ENCODE measurements at places on chromosomes 7 and 10.
A peak's percentile ranks its signal among the peaks of the same experiment; 100 is the strongest.

DNA sequence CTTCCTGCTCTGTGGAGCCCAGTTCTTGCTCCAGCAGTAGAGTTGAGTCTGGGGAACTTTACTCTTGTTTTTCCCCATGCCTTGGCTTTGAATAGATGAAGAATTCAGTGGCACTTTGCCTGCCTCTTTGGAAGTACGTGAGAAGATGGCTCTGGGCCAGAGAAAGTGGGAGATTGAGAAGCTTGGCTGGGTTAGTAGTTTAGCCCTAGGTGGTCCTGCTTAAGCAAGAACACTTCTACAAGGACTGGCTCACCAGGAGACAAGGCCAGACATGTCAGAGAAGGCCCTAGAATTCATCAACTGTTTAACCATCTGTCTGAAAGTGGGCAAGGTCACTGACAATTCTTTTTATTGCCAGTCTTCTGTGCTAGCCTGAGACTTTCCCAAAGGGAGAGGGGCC lies 410.3 kb downstream of the TYW1 start:
- DNase-seq, result no peak

- DNase-seq, result no peak
Observed at GRCh38 chr10:110666673-110667072, 22.5 kb downstream of the RBM20 start.

- no peak for DNase-seq
Observed at GRCh38 chr10:16527452-16527851, 5.8 kb upstream of the C1QL3 start.

- no peak for DNase-seq
Observed at GRCh38 chr10:42637648-42638054, 719 bp downstream of the ZNF33B start.

GRCh38 chr10:6738112-6738768 lies 158.2 kb upstream of the PRKCQ start:
- DNase-seq, result no peak

GRCh38 chr10:110083884-110084283 lies 76.1 kb downstream of the ADD3 start:
- DNase-seq, result no peak

GRCh38 chr10:88759366-88760101 lies at the start of gene LIPN:
Gene LIPN (plus strand): TSS chr10:88760020. CDS start chr10:88761406, 1,386 bp downstream.
- peak; percentile 14 for DNase-seq

DNA sequence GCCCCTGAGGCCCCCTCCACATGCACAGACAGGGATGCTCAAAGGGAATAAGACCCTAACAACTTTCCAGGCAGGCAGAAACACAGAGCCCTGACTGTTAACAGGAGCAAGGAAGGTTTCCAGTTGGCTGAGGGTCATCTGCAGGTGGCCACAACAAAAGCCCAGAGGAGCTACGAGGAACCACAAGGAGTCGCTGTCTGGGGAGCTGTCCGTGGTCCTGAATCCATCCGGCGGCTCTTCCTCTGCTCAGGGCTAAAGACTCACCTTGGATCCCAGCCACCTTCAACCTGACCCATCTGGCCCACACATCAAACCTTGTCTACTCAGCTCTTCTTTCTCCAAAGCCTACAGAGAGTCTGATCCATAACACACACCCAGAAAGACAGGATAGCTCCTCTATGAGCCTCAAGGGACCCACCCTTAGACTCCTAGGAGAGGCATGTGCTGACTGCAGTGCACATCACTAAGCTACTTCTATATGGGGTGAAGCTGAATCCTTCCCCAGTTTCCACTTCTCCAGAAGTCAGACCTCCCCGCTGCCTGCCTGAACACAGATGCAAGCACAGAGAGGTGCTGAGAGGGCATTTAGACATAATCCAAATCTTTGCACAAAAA lies 104.0 kb downstream of the SLIT1 start:
- peak; percentile 23 for DNase-seq

- no peak for DNase-seq
Observed at GRCh38 chr10:35594115-35595079, 10.7 kb upstream of the GJD4 start.

DNA sequence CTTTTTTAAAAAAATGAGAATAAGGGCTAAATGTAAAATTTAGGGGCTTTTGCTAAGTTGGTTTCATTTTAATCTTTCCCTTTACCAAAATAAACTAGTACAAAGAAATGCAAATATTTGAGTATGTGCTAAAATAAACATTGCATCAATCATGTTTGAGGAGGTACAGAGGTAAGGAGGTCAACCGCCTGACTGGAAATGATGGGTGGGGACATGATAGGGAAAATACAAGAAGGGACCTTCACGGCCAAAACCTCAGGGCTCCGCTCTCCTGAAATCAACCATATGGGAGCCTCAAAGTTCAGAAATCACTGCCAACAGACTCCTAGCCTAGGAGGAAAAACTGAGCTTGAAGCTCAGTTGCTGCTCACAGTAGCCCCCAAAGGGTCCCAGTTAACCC lies 207.6 kb downstream of the AHR start:
- DNase-seq, result no peak

GRCh38 chr7:12942609-12943008 lies 255.2 kb downstream of the ARL4A start:
- no peak for DNase-seq

DNA sequence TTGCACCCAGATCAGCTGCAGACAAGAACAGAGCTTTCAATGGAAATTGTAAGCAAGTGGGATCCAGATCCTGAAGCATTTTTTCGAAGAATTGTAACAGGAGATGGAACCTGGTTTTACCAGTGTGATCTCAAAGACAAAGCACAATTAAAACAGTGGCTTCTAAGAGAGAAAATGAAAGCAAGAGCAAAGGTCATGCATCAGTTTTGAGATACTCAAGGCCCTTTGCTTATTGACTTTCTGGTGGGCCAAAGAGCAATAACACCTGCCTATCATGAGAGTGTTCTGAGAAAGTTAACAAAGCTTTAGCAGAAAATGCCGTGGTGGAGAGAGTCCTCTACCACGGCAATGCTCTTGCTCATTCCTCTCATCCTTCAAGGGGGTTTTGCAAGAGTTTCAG lies 194.8 kb downstream of the TMEM178B start:
- DNase-seq, result no peak

- no peak for DNase-seq
Observed at GRCh38 chr7:106054971-106055532, 57.1 kb downstream of the SYPL1 start.

DNA sequence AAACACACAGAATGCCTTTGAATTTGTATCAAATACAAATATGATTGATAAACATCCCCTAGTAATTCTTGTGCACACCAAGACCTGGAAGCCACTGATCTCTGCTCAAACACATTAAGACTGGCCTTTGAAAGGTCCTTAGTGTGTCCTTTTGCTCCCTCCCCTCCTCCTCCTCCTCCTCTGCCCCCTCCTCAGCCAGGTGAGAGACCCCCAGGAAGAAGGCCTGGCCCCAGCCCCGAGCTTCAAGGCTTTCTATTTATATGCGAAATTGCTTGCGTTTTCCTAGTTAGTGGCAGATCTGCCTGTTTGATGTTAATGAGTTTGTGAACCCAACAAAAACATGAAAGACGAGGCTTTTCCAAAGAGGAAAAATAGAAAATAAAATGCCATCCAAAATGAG lies 63.6 kb upstream of the TCF7L2 start:
- no peak for DNase-seq

GRCh38 chr7:134561-135256 lies 57.7 kb upstream of the FAM20C start:
- DNase-seq, result no peak

DNA sequence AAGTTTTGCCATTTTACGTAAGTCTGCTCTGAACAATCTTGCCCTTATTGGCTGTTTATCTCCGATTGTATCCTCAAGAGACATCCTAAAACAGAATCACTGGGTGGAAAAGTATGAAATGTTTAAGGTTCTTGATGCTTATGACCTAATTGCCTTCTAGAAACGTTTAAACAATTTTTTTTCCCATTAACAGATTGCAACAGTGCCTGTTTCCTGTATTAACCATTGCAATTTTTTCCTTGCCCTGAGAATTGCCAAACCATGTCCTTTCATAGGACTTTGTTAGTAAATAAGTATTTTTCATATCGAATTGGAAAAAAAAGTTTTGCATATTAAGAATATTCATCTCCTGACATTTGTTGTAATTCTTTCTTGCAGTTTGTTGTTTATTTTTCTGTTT lies 639.8 kb downstream of the INHBA start:
- no peak for DNase-seq

DNA sequence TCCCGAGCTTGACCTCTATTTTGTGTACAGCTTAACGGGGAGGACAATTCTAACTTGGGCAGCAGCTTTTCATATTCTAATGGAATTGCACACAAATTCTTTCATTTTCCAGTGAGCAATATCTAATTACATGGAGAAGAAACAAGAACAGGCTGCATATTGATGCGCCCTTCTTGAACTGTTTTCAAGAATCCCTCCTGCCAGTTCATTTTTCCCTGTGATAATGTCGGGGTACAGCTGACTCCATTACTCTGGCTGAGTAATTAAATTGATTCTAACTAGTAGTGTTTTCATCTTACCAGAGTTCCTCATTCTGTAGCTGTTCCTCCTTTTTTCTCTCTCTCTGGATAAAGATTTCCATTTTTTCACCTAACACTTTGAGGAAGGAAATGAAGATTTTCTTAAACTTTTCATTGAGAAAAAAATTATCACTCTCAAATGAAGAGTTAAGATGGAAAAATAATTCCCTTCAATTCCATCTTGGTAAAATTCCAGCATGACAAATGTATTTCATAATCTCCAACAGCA lies 190.9 kb downstream of the FANK1 start:
- no peak for DNase-seq

DNA sequence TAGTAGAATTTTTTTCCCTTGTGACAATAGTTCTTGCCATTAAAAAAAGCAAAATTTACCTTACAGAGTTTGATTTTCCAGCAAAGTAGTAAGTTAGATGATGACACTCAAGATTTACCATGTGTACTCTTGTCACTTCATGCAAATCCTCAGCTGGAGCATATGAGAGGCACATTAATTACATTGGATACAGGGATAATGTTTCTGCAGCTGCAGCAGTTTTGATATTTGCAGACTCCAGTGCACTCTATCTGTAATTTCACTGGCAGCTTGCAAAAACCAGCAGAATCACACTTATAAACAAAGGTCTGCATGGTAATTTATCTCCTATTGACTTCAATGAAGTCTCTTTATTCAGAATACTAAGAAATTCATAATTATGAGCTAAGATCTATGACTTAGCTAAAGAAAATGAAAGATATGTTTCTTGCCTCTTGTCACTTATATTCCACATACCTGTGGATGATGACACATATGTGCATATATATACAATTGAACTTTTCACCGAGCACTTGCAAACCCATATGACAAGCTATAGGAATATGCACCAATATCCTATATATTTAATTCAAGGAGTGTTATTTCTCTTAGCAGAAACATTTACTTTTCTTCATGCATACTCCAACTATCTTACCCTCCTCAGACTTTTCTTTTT lies 530.6 kb downstream of the PHTF2 start:
- DNase-seq, result no peak

GRCh38 chr10:122331615-122332446 lies 42.7 kb upstream of the PLEKHA1 start:
- DNase-seq, result no peak

DNA sequence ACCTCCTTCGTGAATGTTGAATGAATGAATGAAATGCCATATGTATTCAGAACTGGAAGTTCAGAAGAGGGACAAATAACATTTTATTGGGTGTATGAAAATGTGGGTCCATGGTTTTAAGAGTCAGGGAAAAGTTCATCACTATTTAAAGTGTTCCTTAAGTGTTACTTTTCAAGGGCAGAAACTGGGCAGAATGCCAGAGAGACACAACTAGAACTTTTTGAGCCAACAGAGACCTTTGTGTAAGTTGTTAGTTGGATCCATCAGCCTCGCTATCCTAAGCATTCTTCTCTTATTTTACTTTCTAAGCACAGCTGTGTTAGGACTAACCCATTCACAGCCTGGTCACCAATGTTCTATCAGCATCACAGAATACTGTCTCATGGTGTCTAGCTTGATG lies 13.6 kb upstream of the TAF3 start:
- DNase-seq, result no peak

DNA sequence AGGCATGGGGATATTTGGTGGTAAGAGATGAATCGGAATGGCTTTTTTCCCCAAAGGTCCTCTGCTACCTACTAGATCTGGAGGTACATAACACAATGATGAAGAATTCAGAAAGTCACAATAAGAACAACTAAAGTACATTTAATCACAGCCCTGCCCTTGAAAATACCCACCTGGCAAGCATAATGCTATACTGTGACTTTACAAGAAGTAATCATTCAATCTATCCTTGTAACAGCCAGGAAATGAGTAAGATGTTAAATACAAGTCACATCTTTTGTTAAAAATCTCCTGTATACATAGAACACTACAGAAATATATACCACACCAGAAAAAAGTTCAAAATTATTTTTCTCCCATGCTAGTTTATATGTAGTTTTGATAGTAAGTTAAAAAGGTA lies 108.3 kb upstream of the ABCB5 start:
- DNase-seq, result no peak

GRCh38 chr7:34739651-34740300 lies 81.8 kb downstream of the NPSR1 start:
- DNase-seq, result no peak

GRCh38 chr10:124211921-124212320 lies 118.5 kb upstream of the CHST15 start:
- DNase-seq, result no peak

DNA sequence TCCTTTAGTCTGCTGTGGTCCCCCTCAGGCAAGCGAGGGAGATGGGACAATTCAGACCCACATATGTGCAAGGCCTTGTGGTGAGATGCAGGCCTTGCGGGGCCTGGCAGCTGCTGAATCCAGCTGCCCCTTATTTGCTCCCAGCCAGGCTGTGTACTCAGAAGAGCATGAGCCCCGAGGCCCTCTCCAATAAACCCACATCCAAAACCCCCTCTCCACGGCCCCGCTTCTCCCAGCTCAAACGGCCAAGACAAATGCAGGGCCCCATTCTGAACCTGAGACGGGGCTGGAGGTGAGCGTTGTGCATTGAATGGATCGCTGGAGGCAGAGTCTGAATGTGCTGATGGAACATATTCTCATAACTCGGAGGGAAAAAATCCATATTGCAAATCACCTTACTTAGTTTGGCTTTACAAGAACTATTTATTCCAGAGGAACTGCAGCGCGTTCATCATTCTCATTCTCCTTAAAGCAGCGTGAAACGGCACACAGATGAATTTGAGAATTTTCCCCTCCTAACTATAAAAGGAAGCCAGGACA lies 169.2 kb upstream of the LYZL2 start:
- DNase-seq, result no peak

GRCh38 chr10:79103129-79103528 lies 34.4 kb downstream of the ZMIZ1 start:
- DNase-seq, result no peak

DNA sequence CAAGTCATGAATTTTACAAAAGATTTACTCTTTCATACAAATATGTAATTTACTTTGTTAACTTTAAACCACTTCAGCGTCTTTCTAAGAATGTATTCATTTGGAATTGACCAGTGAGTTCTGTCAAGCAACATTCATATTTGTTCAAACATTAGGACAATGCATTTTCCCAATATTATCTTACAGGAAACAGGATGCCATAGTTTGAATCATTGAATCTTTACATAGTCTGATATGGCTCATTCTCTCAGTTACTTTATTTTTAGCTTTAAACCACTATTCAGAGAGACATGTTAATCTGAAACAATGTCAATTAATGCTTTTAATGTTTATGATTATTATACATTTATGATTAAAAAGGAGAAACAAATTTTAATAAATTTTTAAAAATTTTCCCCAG lies 21.1 kb upstream of the MEOX2 start:
- no peak for DNase-seq

All from GDM1 (cell line).